Stimulated activated CD8-positive, alpha-beta memory T cell treated with anti-CD3 and anti-CD28 coated beads, Interleukin-15, amount 100 ng/mL, for 4 hours (primary cell): ENCODE measurements at places on chromosomes 3 and 15.

DNA sequence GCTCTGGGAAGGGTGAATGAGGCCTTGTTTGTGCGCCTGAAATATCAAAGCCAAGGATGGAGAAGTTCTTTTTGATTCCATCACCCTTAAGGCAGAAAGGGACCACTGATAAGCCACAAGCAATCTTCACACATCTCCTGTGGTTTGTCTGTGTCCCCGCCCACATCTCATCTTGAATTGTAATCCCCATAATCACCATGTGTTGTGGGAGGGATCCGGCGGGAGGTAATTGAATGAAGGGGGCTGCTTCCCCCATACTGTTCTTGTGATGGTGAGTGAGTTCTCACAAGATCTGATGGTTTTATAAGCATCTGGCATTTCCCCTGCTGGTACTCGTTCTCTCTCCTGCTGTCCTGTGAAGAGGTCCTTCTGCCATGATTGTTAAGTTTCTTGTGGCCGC, 329.6 kb upstream of the RGMA start:
- DNase-seq = no peak

GRCh38 chr3:98731720-98732285, 31.3 kb upstream of the ST3GAL6 start:
- DNase-seq = no peak

- DNase-seq = no peak
Observed at GRCh38 chr15:72276326-72276700, 4.0 kb upstream of the PARP6 start.

GRCh38 chr3:40663280-40663679, 138.5 kb downstream of the ZNF621 start:
- DNase-seq = no peak

GRCh38 chr3:133931084-133931483, 35.4 kb upstream of the RAB6B start:
- no peak for DNase-seq

DNA sequence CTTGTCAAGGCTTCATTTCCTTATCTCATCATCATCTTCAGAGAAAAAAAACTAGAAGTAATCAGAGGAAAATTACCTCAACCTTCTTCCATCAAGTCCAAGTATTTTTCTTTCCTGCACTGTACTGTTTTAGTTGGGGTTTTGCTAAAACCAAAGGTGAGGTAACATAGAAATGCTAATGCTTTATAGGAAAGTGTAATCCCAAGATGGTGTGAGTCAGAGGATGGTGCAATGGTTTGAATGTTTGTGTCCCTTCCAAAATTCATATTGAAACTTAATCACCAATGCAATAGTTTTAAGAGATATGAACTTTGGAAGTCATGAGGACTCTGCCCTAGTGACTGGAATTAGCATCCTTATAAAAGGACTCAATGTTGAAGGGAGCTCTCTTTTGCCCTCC, 79.5 kb downstream of the KBTBD8 start:
- DNase-seq = no peak

GRCh38 chr3:52253314-52254304, 8.1 kb downstream of the PPM1M start:
- DNase-seq = peak; percentile 85

- no peak for DNase-seq
Observed at GRCh38 chr3:93904568-93904967, 69.1 kb downstream of the PROS1 start.

GRCh38 chr15:100689131-100689899, 86.9 kb downstream of the ASB7 start:
- DNase-seq = no peak

DNA sequence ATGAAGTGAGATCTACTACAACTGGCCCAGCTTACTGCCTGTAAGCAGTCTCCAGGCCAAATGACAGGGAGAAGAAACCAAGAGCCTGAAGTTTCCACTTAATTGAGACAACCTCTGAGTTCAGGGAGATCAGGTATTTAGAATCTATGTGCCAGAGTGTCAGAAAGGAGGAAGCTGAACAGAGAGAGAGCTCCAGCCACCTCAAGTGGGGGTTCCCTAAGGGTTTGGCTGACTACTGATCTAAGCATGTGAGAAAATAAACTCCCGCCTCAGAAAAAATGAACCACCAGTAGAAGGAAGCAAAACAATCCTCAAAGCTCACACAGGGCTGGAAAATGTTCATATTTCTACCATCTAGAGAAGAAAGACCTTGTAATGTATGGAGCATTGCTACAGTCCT, 25.0 kb downstream of the ADAM10 start:
- DNase-seq = no peak

DNA sequence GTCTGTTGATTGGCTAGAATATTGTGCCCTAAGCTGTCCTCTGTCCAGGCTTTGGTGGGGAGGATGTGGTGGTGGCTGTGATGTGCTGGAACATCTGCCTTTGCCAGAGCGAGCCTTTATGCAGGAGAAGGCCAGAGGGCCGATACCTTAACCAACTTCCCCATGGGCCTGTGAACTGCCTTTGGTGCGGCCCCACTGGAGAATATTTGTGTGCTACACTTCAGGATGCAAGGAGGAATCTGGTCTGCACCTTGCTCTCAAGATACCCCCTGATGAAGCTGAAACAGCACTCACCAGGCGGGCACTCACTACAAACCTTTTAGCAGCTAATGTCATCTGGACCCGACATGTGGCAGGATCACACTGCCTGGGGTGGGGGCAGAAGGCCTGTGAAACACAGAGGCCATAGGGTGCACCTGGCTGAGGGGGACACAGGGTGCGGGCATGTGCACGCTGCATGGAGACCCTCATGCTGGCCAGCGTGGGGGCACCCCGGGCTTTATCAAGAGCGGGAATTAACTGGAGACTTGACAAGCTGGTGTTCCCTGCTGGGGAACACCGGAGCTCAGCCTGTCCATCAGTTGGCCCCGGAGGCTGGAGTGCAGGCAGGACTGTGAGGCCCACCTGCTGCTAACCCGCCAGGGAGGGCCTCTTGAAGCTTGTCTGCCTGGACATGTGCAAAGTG, 16.4 kb downstream of the PRR23E start:
- no peak for DNase-seq

DNA sequence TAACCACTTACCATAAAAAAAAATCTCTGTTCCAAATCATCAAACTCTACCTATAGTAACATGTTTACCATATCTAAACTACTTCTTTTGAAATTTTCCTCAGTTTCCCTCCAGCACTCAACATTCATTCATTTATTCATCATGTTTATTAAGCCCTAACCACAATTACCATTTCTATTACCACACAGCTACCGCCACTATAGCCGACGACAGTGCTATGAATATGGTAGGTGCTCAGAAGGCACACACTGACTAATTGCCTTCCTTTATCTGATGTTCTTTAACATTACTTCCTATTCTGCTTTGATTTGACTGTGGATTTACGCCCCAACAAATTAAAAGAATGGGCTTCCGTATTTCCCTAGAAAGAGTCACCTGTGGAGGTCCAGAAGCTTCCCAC, 43.9 kb downstream of the GUCA1C start:
- DNase-seq = no peak

DNA sequence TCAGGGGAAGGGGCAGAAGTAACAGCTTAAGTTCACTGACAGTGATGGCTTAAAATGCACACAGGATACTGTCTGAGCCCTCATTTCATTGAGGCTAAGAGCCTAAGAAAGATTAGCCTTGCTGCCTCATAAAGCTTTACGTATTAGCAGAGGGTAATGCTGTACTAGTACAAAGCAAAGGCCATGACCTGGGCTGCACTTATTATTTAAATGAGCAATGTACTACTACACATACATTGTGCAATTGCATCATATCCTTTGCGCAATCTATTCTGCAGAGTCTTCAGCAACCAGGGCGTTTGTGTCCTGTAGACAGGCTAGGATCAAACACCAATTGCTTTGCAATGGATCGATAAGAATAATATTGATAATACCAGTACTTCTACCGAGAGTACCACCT, 221.8 kb downstream of the TPRG1 start:
- no peak for DNase-seq

- DNase-seq = no peak
Observed at GRCh38 chr15:60118146-60118545, 114.0 kb downstream of the FOXB1 start.

GRCh38 chr3:156952011-156952410, 125.9 kb downstream of the LEKR1 start:
- DNase-seq = no peak

GRCh38 chr3:194140520-194141414, 4.8 kb downstream of the HES1 start:
- DNase-seq = no peak

GRCh38 chr3:61343543-61343942, 92.3 kb upstream of the FHIT start:
- no peak for DNase-seq

DNA sequence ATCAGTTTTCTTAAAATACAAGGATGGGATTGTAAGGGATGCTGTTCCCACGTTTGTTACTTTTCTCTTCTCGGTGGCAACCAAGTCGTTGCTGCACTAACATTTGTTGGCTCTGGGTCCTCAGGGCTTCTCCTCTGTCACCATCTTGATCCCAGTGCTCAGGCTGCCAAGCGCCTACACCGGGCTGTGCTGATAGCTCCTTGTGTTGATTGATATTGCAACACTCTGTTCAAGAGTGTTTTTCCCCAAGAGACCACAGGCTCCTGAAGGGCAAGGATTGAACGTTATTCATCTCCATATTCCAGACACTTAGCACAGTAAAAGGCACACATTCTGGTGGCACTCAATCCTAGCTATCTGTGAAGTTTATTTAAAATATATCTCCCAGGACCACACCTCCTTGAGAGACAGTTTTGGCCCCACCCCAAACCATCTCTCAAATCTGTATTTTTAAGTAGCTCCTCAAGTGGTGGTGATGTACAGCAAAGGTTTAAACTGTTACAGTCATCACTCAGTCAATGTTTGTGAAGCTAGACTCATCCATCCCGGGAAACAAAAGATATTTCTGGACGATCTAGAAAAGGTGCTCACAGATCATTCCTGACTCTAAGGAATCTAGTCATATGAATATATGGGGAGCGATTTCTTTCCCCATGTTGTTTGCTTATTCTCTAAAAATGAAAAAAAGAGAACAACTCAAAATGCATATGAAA, 38.5 kb upstream of the FOXP1 start:
- DNase-seq = no peak

- no peak for DNase-seq
Observed at GRCh38 chr3:67699882-67700281, 45.5 kb upstream of the SUCLG2 start.

DNA sequence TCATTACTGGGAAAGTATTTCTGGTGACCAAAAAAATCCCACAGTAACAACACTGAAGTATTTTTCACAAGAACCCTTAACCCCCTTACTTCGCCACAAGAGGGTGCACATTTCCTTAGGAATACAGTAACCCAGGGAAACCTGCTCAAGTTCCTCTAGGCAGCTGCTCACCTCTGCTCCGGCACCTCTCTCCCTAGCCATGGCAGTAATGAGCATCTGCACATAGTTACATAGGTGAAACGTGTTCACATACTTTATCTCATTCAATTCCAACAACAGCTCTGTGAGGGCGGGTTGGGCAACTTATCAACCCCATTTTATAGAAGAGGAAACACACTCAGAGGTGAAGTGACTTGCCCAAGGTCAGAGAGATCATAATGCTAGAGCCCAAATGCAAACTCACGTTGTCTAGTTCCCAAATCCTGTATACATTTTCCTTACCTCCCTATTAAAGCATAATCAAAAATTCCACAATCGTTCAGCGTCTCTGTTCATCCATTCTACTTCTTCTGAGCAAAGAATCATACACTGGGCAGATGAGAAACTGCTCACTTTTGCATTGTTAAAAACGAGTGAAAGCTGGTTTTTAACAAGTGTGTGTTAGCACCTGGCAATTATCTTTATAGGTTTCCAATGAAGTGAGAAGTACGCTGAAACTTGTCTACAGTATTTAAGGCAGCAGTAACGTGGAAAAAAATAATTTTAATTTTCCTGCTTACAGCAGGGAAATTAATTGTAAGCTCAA, 90.7 kb downstream of the IGF2BP2 start:
- no peak for DNase-seq
